ENCODE measurements at places on chromosomes 5 and 9.
A peak's percentile ranks its signal among the peaks of the same experiment; 100 is the strongest.

DNA sequence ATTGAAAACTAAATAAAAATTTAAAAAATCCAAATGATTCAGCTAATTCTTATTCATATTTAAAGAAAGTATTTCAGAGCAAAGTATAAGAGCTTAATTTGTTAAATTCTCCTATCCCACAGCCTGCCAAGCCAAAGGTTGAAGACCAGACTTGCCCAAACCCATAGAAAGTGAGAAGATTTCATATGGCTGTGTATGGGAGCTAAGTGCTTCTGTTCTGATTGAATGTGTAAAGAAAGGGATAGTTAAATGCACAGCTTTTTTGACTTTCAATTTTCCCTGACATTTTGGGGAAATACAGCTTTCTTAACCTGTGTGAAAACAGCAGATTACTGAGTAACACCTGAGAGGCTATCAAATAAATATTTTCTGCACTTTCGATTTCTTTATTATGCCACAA lies 125.0 kb upstream of the MTAP start:
- DNase-seq = no peak

GRCh38 chr9:9002826-9003583 lies 1203.4 kb upstream of the DMAC1 start:
- no peak for DNase-seq

- DNase-seq = no peak
Measured at GRCh38 chr5:418162-419121, 24.5 kb upstream of the EXOC3 start.

- no peak for DNase-seq
Measured at GRCh38 chr9:127883959-127884358, 6.5 kb upstream of the AK1 start.

- no peak for DNase-seq
Measured at GRCh38 chr9:35856882-35857281, 13.3 kb downstream of the OR13J1 start.

- no peak for DNase-seq
Measured at GRCh38 chr5:53943938-53944337, 366.4 kb downstream of the ARL15 start.

DNA sequence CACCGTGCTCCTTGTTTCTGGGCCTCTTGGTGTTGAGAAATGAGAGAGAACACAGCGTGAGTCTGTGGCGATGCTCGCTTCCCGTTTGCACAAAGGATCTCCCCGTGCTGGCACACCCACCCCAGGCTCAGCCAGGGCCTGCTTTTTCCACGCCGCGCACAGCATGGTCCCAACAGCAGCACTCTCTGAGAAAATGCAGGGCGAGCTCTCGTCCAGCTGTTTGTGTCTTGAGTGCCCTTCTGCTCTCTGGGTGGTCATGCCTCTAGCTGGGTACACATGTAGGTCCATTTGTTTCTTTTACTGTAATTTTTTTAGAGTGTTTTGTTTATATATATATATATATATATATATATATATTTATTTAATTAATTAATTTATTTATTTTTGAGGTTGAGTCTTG lies 26.6 kb downstream of the FBXW5 start:
- no peak for DNase-seq

- no peak for DNase-seq
Measured at GRCh38 chr9:109499631-109500410, 1.7 kb upstream of the PTPN3 start.

DNA sequence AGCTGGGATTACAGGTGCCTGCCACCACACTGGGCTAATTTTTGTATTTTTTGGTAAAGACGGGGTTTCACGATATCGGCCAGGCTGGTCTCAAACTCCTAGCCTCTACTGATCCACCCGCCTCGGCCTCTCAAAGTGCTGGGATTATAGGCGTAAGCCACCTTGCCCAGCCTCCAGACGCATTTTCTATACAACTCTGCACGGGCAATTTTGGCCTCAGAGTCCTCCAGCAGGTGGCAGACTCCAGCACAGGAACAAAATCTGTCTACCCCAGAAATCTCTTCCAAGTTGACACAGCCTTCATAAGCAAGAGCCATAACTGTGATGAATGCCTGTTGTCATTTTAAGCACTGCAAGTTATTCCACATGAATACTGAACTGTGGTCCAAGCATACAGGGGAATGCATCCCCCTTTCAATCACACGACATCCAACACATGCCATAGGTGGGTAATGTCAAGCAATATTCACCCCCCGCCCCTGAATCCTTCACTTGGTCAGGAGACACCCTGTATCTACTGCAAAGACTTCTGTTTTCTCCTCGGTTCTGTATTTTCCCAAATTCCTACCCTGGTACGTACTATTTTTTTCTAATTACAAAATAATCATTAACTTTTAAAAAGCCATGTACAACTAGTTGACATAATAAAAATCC lies 50.8 kb downstream of the ALDH7A1 start:
- DNase-seq = peak; percentile 27

DNA sequence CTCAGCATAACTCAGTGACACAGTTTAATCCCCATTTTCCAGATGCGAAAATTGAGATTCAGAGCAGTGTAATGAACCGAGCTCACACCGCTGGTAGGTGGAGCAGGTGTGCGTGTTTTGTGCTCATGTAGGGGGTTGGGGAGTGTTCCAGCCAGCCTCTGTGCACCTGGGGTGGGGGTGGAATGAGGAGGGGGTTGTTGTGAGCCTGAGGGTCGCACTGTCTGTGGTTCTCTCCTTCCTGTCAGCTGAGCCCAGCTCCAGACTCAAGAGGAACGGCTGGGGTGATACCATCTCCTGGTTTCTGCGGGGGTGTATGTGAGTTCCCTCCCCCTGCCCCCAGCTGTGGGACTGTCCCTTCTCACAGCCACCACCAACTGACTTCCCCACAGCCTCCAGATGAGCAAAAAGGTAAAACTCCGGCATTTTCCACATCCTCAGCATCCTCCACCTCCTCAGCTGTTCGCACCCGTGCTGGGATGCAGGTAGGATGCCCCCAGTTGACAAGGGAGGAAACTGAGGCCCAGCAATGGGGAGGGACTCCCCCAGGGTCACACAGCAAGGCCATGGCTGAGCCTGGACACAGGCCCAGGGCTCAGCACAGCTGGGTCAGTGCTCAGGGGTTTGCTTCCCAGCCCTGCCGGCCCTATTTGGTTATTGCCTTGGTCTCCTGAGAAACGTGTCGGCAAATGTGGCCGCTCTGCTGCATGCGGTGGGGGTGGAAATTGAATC lies 2.1 kb downstream of the SH2D3C start:
- DNase-seq = peak; percentile 83

DNA sequence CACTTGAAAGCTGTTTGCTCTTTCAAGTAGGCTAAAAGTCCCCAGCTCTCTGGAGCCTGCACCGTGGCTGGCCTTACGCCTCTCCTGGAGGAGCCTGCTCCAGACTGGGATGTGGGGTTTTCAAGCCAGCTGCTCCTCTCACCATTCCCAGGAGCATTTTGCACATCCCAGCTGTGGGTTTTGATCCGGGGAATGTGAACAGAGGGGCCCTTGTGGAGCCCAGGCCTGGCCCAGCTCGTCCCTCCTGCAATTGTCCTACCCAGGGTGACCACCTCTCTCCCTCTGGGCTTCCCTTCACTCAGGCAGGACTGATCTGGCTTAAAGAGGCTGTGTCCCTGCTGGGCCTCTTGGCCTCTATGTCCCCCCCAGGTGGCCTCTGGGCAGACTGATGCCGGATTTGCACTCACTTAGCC lies 32.5 kb upstream of the TIFAB start:
- no peak for DNase-seq

GRCh38 chr9:111004936-111005335 lies 33.3 kb downstream of the LPAR1 start:
- DNase-seq = no peak

GRCh38 chr9:82091100-82091499 lies 102.5 kb downstream of the SPATA31D1 start:
- DNase-seq = no peak

All from T-cell (primary cell).